Hepatic stellate cell (primary cell): ENCODE measurements at places on chromosomes 5 and 9.

- DNase-seq: no peak
Measured at GRCh38 chr5:137688210-137688840, 47.6 kb downstream of the KLHL3 start.

DNA sequence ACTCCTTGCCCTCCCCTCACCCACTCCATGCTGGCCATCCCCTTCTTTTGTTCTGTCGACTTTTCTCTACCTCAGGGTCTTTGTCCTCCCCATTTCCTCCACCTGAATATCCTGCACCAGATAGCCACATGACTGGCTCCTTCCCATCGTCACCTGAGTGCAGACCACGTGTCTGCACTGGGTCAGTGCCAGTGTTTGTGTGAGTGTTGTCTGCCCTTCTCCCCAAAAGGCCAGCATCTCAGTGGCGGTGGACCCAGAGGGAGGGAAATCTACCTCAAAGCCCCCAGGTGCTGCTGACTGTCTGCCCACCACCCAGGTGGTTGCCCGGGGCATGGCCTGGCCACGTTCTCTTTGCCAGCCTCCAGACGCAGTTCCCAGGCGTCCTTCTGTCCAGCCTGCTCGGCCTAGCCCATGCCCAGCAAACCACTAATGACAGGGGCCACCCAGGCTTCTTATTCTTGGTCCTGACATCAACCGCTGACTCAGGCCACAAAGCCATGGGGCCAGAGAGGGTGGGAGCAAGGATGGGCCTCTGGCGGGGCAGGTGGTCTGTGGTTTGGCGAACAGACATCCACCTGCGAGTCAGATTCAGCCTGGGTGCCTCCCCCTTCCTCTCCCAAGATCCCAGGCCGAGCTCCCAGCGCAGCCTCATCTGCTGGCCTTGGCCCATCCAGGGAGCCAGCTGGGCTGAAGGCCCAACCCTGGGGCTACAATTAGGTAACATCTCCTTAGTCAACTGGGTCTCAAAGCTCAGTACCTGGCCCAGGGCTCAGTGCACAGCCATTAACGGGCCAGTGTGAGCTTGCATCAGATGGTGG lies 5.5 kb upstream of the NINJ1 start:
- no peak for DNase-seq

DNA sequence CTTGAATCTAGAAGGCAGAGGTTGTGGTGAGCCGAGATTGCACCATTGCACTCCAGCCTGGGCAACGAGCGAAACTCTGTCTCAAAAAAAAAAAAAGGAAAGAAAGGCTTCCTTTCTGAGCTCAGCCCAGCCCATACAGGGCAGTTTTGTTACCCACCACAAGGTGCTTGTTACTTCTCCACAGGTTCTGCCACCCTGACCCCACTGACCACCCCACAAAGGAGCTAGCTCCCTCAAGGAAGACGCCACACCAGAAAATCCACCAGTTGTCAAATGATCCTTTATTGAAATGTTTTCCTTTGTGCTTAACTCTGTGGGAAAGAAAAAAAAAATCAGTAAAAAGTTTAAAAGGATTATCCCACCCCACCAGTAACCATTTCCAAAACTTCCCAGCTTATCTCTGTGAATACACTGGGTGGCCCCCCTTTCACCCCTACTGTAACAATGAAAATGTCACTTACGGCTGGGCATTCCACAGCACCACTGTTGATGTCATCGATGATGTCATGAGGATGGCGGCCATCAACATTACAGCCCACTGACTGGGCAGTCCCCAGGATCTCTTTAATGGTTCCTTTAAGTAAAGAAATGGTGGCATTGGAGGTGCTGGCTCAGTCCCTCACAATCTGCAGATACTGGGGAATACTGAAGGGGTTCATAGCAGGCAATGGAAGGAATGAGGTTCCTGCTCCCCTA lies 3.6 kb downstream of the RPL12 start:
- no peak for DNase-seq

DNA sequence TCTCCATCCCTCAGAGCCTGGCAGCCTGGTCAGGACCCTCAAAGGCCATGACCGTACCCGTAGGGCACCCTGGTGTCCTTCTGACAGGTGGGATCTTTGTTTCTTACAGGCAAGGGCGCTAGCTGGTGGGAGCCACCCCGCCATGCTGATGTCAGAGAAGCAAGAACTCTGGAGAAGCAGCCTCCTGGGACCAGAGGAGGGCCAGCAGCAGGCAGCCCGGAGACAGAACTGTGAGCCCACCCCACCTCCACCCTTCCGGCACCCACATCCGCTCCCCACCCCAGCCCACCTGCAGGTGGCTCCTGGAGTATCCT lies 42.2 kb upstream of the IL17B start:
- no peak for DNase-seq

- no peak for DNase-seq
Measured at GRCh38 chr9:131024978-131025868, 16.2 kb downstream of the LAMC3 start.
